ENCODE measurements at places on chromosomes 5 and 9. TPM values are rescaled to one million over a fixed set of nuclear protein-coding genes. Genes with fewer than 3 reads are reported as not detected.

Gene FOXB2
- not detected for total RNA-seq

Gene PLAC8L1
- total RNA-seq, result 1.5 TPM

GRCh38 chr9:68802525-68803015 lies 97.5 kb downstream of the PIP5K1B start:
- no peak overlapping the region for H3K27ac ChIP-seq
- no peaks in the 10 kb centered on the region for H3K4me1 ChIP-seq
- no peak for DNase-seq
- no peaks in the 10 kb centered on the region for H3K36me3 ChIP-seq
- H3K4me3 ChIP-seq, result no peak overlapping the region

DNA sequence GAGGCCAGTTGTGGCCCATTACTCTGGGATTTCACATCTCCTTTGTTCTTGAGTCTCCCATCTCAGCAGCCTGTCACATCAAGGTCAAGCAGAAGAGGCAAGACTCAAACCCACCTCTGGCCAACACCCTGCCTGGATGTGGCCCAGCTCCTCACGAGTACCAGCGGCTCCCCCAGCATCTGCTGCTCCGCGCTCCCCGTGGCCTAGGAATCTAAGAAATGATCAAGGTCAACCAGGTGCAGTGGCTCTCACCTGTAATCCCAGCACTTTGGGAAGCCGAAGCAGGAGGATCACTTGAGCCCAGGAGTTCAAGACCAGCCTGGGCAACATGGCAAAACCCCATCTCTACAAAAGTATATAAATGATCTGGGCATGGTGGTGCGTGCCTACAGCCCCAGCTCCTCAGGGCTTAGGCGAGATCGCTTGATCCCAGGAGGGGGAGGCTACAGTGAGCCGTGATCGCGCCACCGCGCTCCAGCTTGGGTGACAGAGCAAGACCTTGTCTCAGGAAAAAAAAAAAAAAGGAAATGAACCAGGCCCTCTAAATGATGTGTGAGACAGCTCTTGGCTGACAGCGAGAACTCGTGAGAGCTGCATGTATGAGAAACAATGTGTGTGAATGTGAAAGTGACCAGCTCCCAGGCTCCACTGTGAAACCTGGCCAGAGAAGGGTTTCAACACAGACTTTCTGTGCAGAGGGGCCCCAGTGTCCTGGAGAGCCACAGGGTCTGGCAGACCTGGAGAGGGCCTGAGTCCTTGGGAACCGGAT lies 61.6 kb upstream of the ANGPTL2 start:
- no peaks in the 10 kb centered on the region for H3K36me3 ChIP-seq
- no peak overlapping the region for H3K27ac ChIP-seq

DNA sequence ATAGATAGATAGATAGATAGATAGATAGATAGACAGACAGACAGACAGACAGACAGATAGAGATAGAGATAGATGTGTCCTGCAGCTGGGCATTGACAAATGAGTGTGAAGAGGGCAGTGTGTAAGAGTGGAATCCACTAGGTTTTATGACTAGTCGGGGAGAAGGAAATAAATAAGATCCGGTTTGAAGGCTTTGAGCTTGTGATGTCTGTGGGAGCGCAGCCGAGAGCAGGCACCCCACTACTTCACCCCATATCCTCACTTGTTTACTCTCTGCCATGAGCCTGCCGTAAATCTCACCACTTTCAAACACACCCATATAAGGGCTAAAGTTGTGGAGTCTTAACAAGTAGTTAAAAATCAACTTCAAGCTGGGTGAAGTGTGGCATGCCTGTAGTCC lies 1.4 kb upstream of the SUSD1 start:
- H3K36me3 ChIP-seq, result no peaks in the 10 kb centered on the region
- peak overlapping the region; percentile 1 for H3K27ac ChIP-seq
- H3K4me3 ChIP-seq, result no peak overlapping the region
- no peaks in the 10 kb centered on the region for H3K27me3 ChIP-seq
- peak; percentile 45 for DNase-seq
- H3K4me1 ChIP-seq, result peaks cover 49% of the 10 kb centered on the region

DNA sequence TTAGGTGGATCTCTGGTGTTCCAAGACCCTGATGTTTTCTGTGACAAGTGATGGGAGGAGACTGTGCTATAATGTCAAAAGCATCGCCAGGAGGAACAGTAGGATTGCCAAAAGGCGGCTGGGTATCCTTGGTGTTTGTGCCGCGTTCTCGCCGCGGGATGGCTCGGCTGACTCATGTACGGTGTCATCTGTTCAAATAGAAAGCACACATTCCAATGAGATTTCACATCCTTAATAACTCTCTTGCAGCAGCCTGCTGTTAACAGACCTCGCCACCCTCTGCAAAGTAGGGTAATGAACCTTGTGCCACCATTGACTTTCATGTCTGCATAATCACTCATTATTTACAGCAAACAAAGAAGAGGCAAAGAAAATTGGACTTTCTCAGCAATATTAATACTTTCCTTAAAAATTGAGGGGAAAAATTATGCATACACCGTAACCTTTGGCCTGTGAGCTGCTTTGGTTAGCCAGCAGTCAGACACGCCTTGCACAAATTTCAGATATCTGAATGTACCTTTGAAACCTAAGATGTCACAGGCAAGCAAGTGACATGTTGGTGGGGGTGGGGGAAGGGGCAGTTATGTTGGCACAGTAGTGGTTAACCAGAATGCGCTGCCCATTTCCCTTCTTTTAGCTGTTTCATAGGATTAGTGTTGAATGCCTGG lies 289.4 kb downstream of the EFNA5 start:
- H3K36me3 ChIP-seq, result no peaks in the 10 kb centered on the region
- no peaks in the 10 kb centered on the region for H3K4me1 ChIP-seq
- no peak overlapping the region for H3K4me3 ChIP-seq
- no peak for DNase-seq
- H3K27ac ChIP-seq, result no peak overlapping the region

DNA sequence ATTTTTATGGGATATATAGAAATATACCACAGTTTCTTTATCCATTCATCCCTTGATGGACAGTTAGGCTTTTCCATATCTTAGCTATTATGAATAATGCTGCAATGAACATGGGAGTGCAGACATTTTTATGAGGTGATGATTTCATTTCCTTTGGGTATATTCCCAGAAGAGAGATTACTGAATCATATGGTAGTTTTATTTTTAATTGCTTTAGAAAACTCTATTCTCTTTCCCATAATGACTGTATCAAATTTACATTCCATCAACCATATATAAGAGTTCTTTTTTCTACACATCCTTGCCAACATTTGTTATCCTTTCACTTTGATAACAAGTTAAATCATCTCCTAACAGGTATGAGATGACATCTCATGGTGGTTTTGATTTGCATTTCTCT lies 821.6 kb downstream of the TLE1 start:
- no peaks in the 10 kb centered on the region for H3K27me3 ChIP-seq
- no peaks in the 10 kb centered on the region for H3K36me3 ChIP-seq
- H3K4me3 ChIP-seq, result no peak overlapping the region
- no peak overlapping the region for H3K27ac ChIP-seq

DNA sequence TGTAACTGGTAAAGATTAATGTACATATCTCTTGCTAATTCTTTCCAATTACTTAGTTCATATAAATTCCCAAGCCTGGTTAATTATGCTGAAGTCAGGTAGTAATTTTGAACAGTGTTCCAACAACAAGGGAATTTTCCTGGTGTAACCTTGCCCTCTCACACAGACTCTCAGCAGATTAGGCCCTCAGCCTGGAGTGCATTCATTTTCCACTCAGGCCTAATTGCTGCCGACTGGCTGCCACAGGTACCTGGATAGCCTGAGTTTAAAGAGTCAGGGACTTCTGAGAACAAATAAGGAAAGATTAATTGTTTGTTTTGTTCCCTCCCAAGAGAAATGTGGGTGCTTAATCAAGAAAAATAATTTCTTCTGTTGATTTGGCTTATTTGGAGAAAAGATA lies 71.4 kb downstream of the PPIC start:
- no peak overlapping the region for H3K4me3 ChIP-seq
- H3K4me1 ChIP-seq, result no peaks in the 10 kb centered on the region
- no peak overlapping the region for H3K27ac ChIP-seq
- DNase-seq, result no peak
- no peaks in the 10 kb centered on the region for H3K36me3 ChIP-seq

All from naive thymus-derived CD4-positive, alpha-beta T cell (primary cell).